ENCODE measurements at places on chromosomes 3 and 15. TPM values are rescaled to one million over a fixed set of nuclear protein-coding genes. Genes with fewer than 3 reads are reported as not detected.

The TJP1 gene
- total RNA-seq = 152 TPM

The REC114 gene
- not detected for total RNA-seq

The CHRM5 gene
- not detected for total RNA-seq

The RNF168 gene
- 27.0 TPM for total RNA-seq

The DGKG gene
- total RNA-seq = 0.29 TPM

Measured in vein endothelial cell (primary cell).